ENCODE measurements at places on chromosomes 3 and 15.

DNA sequence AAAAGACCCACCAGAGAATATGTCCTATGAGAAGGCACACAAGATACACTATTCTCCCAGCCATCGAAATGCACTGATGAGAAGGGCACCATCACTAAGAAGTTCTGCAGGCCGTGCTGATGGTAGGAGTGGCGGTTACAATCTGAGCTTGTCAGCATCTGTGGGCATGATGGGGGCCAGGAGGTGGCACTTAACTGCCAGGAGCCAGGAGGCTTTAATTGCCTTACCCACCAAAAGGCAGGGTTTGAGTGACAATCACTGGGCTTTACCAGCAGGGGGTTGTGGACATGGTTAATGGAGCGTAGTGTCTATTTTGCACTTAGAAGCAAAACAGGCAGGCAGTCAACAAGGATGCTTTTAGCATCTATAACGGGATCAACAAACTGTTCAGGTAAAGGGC, 16.0 kb upstream of the SQOR start:
- no peak for DNase-seq

DNA sequence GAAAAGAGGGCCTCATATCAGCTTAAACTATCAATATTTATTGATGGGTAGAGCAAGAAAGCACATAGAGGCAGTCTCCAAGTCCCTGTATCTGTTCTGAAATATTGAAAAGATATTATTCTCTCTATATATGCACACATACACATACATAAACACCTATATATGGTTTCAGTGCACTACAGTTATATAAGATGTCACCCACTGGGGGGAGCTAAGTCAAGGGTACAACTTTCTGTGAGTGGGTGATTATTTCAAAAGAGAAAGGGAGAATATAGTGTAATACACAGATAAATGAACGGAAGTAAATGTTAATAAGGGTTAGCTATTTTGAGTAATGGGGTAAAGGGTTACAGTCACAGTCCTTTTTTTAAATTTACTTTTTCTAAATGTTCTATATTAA, 8.8 kb downstream of the SNTN start:
- DNase-seq = no peak

- no peak for DNase-seq
These were observed 31.3 kb downstream of the SHQ1 start for GRCh38 chr3:72816862-72817355.

- DNase-seq = no peak
These were observed 36.0 kb upstream of the AADAC start for GRCh38 chr3:151777880-151778279.

DNA sequence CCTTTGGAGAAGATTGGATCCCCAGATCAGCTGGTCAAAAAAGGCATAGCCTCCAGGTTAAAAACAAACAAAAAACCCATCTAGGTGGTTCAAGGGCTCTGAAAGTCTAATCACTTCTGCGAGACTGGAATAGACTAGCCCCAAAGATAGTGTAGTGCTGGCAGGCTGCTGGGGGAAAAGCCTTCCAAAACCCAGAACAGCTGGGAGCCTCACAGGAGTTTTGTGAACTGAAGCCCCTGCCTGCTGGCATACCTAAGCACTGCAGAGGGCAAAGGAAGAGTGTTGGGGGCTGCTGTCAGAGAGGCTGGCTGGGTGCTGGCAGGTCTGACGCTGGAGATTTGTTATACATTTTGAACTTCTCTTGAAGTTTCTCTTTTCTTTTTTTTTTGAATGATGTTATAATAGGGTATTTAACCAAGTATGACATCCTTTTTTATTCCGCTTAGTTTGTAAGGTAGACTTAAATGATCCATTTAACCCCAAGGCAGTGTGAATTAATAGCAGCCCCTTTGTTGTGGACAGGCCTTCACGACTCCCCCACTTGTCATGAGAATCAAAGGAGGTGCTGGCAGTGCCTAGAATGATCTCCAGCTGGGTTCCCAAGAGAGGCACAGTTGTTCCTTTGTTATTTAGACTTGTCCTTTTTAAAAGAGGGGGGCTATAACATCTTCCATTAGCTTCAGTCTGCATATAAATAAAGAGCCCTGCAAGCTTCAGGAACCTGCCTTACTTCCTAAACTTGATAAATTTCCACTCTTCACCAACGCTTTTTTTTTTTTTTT, 53.9 kb downstream of the CRTC3 start:
- no peak for DNase-seq

DNA sequence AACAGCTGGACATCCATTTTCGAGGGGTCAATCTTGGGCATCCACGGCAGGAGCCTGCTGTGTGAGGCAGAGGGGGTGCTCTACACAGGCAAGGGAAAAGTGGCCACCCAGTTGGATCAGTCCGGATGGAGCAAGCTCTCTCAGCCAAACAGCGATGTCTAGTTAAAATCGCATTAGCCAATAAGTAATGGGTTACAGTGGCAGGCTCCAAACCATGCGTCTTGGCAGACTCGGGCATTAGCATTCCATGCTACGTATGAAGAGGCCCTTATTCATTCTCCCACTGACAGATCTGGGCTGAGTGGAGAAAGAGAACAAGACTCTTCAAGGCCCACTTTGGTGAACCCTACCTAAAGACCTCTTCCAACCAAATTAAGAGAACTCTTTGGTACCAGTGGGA, 49.3 kb downstream of the CCNB2 start:
- DNase-seq = no peak

- peak; percentile 22 for DNase-seq
These were observed 263.3 kb downstream of the NEK10 start for GRCh38 chr3:27105904-27106303.

DNA sequence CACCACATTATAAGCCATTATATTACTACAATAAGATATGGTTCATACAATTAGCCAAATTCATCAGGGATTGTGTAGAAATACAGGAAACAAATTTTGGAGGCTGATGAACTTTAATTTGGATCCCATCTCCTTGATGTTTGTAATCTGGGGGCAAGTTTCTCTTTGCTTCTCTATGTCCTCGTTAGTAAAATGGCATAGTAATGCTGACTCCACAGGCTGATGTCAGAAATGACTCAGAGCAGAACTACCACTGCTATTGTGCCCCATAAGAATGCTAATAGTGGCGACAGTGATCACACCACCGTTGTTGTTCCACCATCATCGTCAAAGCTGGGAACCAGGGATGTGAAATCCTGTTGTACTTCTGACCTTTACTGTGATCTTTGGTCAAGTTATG, 722.3 kb upstream of the LMCD1 start:
- DNase-seq = peak; percentile 30

GRCh38 chr15:48096813-48097212, 24.0 kb upstream of the SLC24A5 start:
- peak; percentile 90 for DNase-seq

- DNase-seq = no peak
These were observed 73.1 kb upstream of the TNFSF10 start for GRCh38 chr3:172596394-172596706.

DNA sequence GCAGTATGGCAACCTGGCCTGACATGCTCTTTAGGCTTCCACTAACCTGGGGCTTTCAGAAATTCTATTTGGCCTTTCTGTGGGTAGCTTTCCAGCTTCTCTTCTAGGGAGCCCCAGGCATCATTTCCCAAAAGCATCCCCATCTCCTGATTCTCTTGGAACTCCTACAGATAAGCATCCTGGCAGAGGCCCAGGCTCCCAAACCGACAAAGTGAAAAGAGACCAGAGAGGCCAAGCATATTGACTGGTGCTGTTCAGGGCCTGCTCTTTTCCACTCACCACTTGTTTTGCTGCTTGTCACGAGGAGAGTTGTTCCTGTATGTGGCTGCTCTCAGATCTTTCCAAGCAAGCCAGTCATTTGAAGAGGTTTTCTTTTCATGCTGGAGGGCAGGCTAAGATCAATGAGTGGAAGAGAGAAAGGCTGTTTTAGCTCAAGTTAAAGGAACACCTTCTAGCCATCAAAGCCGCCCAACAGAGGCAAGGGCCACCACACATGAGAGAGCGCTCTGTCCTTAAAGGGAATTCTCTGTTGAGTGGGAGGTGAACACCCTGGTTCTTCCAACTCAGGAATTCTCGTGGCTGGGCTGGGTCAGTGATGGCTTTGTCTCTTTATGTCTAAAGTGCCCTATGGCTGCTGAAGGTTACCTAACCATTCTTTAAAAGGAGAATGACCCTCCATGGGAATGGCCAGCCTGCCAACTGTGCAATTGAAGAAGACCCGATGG, 31.1 kb upstream of the NR2E3 start:
- no peak for DNase-seq

DNA sequence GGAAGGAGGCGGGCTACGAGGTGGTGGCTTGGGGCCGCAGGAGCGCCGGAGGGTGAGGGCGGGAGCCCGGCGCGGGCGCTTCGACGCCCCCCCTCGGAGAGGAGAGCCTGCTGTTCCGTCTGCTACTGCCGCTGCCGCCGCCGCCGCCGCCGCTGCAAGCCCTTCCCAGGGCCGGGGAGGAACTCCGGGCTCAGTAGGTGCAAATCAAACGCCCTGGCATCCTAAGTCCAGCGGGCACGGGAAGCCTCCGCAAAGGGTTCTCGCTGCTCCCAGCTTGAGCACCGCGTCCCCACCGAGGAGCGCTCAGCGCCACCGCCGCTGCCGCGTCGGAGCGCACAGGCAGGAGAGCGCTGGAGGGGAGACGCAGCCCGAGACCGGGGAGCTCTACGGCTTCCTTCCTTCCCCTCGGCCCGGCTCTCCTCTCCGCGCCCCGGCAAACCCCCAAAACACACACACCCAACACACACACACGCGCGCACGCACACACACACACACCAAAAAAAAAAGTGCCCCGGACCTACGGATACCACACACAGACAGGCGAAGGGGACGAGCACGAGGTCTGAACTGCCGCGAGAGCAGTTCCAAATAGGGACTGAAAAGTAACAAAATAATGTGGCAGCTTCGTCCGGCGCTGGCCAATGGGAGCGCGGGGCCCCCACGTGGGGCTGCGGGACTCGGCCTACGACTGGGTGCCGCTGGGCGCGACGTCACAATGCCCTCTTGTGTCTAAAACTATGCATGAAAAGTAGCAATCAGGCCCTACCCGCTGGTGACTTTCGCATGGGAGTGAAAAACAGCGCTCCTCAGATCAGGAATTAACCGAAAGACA, at the start of gene TLE3:
TLE3 (minus strand) TSS at position 597 of the 832 bp plus-strand sequence. CDS start 1,119 bp downstream, outside the sequence.
- DNase-seq = peak; percentile 99

GRCh38 chr3:22939349-22939748, 263.8 kb upstream of the UBE2E2 start:
- no peak for DNase-seq

- no peak for DNase-seq
These were observed 40.3 kb upstream of the PTPRG start for GRCh38 chr3:61520966-61521628.

GRCh38 chr3:128499724-128500275, 6.8 kb upstream of the GATA2 start:
- no peak for DNase-seq

DNA sequence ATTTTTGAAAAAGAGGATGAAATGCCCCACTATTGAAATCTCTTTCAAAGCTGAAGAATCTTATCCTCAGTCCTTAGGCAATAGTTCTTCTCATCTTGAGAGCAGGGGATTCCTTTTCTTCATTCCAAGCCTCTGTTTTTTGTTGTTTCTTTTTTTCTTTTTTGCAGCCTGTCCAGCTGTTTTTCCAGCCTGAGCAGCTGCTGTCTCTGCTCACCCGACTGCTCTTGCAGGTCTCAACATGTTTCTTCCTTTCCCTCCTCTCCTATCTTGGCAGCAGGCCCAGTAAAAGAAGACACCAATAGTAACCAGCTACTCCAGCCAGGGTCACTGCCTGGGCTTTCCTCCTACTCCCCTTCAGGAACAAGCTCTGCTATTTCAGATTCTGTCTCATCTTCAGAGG, 23.8 kb downstream of the MEX3B start:
- DNase-seq = peak; percentile 45

- no peak for DNase-seq
These were observed 56.1 kb upstream of the FGD5 start for GRCh38 chr3:14762701-14763100.

DNA sequence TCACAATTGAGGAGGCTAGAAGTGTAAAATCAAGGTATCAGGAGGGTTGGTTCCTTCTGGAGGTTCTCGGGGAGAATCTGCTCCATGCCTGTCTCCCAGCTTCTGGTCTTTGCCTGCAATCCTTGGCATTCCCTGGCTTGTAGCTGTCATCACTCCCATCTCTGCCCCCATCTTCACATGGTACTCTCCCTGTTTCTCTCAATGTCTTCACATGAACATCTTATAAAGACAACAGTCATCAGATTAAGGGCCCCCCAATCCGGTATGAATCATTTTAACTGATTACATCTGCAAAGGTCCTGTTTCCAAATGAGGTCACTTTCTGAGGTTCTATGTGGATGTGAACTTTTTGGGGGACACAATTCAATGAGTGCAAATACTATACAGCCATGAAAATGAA, 113.0 kb upstream of the GALNT15 start:
- no peak for DNase-seq

DNA sequence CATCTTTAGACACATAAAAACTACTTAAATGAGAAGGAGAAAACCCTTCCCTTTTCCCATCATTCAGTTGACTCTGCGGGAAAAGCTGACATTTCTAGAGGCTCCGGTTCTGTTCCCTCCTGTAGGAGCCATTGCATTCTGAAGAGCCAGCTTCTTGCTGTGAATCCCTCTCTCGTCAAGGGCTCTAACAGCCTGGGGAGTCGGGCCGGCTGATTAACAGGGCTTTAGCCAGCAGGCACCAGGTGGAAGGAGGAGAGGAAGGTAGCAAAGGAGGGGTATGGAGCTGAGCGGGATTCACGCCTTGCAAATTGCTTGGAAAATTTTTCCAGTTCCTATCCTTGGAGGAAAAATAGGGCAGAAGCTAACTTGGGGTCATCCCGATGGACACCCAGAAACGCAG, 108.3 kb upstream of the UBE2E1 start:
- no peak for DNase-seq

GRCh38 chr15:86014016-86014415, 65.7 kb upstream of the AGBL1 start:
- no peak for DNase-seq

GRCh38 chr3:158718490-158719170, 13.6 kb downstream of the RARRES1 start:
- DNase-seq = peak; percentile 81

DNA sequence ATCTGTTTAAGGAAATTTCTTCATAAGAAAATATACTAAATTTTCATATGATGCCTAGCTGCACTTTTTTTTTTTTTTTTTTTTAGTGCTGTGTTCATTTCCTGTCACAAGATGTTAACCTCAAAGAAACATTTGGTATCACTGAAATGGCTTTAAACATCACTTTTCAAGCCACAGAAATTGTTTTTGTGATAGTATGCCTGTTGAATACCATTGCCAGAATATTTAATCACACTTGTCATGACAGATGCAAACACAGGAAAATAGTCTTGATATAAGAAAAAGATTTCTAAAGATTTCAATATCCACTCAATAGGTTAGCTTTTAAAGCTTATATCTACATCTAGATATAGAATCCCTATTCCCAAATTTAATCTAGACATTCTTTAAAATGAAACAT, 608.5 kb upstream of the AGTR1 start:
- no peak for DNase-seq
